ENCODE measurements at places on chromosomes 5 and 9.

GRCh38 chr5:165296401-165297130, 1791.1 kb downstream of the MAT2B start:
- no peak for DNase-seq

- no peak for DNase-seq
These were observed 8.6 kb downstream of the NIPBL start for GRCh38 chr5:36885149-36885548.

GRCh38 chr5:59116231-59116865, 533.5 kb downstream of the RAB3C start:
- no peak for DNase-seq

GRCh38 chr5:154193701-154194121, 3.2 kb downstream of the GALNT10 start:
- no peak for DNase-seq
